ENCODE measurements at places on chromosomes 1 and 21.

DNA sequence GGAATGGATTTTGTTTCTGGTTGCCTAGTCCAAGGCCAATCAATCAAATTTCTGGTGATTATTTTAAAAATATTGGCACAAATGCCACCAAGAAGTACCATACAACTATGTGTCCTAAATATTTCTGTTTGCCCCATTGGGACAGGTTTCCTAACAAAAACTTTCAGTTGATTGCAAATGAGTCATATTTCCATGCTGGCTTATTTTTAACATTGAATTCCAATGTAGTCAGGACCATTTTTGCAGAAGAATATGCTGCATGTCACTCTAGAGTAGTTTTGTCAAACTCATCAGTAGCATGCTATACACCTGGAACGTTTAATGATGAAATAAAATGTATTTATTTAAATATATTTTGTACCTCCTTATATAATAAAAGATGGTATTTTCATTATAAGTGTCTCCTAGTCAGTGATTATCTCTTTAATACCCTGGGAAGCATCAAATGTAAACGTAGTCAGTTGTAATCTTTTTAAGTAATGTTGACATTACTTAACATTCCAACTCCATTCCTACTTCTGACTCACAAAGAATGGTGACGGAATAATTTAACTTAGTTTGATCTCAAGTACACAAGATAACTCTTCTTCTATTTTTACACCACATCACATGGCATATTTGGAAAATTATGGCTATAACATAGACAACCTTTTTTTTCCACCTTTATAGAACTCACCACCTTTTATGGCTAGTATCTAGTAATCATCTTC is 39.0 kb upstream of the USH2A start:
- no peak for DNase-seq

DNA sequence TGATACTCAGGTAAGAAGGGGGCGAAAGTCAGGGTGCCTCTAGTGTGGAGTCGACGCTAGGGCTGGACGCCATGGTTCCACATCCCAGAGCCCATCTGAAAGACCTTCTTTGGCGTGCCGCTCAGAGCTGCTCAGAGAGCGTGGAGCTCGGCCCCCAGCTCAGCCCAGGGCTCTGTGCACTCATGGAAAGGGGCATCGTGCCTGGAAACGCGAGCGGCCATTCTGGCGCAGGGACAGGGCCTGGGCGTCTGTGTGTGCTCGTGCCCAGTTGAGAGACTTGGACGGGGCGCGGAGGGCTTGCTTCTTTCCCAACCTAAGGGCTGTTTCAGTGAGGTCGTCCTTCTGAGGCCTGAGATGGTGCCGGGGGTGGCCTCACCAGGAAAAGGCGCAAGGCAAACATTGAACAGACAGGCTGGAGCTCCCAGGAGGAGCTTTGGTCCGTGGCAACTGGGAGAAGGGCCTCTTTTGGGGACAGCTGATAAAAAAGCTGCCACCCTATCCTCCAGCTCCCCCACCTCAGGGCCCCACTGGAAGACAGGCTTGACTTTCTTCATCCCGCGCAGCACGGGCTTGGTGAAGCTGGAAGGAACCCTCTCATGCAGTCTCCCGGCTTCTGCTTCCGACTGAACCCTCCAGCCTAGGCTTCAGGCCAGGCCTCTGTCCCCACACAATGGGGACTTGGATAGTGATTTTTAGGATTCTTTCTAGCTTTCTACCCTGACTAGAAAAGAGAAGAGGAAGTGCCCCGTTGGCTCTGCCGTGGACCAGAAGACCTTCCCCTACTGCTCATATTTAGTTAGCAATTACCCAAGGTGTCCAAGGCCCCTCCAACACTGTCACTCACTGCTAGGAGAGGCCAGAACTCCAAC is 77.1 kb downstream of the CD58 start:
- no peak for DNase-seq

DNA sequence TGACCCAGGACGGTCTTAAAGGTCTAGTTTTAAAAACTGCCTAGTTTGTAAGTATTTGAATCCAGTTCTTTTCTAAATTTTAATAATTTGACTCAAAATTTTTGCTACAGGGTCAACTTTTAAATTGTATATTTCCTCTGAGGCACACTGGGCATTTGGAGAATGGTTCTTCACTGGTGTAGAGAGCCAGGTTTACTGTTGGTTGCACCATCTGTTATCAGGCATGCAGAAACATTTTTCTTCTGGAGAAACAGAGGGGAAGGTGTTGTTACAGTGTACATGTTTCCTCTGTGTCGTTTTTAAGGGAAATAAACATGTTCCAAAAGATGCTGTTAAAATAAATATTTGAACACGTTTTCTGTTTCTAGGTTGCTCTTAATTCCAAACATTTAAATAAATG is 39.0 kb upstream of the RWDD3 start:
- no peak for DNase-seq

GRCh38 chr1:183023146-183023600 is at the start of gene LAMC1:
Gene LAMC1, plus strand, starts transcription at chr1:183023420. Its CDS starts 297 bp downstream, at chr1:183023717.
- peak; percentile 41 for DNase-seq

DNA sequence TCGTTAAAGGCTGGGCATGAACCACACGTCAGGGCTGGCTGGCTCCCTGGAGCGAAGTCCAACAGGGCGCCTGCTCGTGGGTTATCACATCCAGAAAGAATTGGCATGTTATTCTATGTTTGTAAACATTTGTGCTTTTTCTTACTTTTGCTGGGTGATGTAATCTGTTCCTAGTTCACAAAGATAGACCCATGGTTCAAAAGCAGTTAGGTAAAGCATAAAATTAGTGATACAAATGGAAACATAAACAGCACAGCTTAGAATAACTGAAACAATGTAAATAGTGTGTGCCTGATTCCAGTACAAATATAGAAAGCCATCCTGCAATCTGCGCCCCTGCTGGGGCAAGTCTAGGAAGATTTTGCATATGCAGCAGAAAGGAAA is 184.0 kb upstream of the C1orf174 start:
- DNase-seq, result no peak

GRCh38 chr1:63403386-63403785 is 36.0 kb downstream of the ALG6 start:
- DNase-seq, result peak; percentile 42

DNA sequence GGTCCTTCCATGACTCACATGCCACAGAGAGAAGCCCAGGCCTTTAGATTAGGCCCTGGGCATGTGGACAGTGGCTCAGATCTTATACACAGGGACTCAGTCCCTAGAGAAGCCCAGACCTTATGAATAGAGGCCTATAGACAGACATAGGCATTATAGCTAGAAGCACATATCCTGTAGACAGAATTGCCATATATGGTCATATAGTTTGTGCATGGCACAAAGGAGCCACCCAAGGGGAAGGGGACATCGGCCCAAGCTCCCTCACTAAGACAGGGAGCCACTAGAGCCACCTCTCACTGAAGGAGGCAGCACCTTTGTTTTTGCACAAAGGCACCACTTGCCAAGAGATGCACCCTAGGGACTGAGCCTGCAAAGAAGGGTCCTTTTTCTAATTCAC is 2.3 kb upstream of the EFNA3 start:
- no peak for DNase-seq

GRCh38 chr1:54167422-54168139 is 14.8 kb upstream of the CDCP2 start:
- DNase-seq, result no peak

DNA sequence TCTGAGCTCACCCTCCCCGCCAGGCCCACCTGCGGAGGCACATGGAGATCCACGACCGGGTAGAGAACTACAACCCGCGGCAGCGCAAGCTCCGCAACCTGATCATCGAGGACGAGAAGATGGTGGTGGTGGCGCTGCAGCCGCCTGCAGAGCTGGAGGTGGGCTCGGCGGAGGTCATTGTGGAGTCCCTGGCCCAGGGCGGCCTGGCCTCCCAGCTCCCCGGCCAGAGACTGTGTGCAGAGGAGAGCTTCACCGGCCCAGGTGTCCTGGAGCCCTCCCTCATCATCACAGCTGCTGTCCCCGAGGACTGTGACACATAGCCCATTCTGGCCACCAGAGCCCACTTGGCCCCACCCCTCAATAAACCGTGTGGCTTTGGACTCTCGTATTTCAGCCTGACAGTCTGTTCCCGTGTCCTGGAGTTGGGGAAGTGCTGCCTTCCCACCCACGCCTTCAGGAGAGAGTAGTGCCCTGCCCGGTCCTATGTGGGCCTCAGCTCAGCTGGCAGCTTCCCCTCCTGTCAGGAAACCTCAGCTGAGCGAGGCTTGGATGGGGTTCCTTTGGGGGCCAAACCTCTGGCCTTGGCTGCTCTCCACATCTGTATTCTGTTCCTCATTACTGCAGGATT is 9.2 kb downstream of the ZBTB48 start:
- DNase-seq, result no peak

- peak; percentile 58 for DNase-seq
Observed at GRCh38 chr1:76901158-76901767, 34.0 kb downstream of the ST6GALNAC5 start.

GRCh38 chr1:155137154-155137949 is 1.7 kb downstream of the SLC50A1 start:
- no peak for DNase-seq

GRCh38 chr1:20410503-20410902 is 75.5 kb downstream of the CAMK2N1 start:
- DNase-seq, result no peak

DNA sequence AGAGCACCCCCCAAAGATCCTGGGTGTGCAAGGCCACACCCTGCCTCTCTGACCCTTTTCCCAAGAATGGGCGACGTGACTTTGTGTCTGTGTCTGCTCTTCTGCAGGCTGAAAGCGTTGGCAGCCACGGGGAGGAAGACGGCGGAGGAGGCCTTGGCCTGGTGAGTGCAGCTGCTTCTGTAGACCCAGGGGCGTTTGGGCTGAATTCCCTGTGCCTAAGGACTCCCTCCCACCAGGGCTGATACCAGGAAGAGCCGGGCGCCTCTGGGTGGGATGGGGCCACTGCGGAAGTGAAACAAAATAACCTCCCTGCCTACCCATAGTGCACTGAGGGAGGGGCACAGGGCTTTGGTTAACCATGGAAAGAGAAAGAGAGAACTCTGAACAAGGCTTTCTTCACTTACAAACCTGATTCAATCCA is 2.5 kb downstream of the UBASH3A start:
- no peak for DNase-seq

- no peak for DNase-seq
Observed at GRCh38 chr1:230550428-230550827, 91.9 kb upstream of the COG2 start.

- DNase-seq, result no peak
Observed at GRCh38 chr1:100217834-100218233, 31.8 kb downstream of the DBT start.

All from T47D (cell line).